Left lung (tissue), 14 donors: ENCODE measurements at places on chromosomes 4 and X. TPM values are rescaled to one million over a fixed set of nuclear protein-coding genes. Genes with fewer than 3 reads are reported as not detected.

The PDLIM5 gene
- total RNA-seq: 75.7 TPM

The SMIM14 gene
- total RNA-seq: 55.4 TPM

The SHOX gene
- total RNA-seq: not detected

The HTN1 gene
- total RNA-seq: not detected

The CT45A5 gene
- not detected for total RNA-seq

The RENBP gene
- 62.1 TPM for total RNA-seq

The CABS1 gene
- total RNA-seq: not detected

The MSANTD1 gene
- total RNA-seq: 1.1 TPM

The SOX3 gene
- not detected for total RNA-seq

GRCh38 chrX:141158084-141158483, 18.8 kb downstream of the LDOC1 start:
- DNase-seq: no peak

DNA sequence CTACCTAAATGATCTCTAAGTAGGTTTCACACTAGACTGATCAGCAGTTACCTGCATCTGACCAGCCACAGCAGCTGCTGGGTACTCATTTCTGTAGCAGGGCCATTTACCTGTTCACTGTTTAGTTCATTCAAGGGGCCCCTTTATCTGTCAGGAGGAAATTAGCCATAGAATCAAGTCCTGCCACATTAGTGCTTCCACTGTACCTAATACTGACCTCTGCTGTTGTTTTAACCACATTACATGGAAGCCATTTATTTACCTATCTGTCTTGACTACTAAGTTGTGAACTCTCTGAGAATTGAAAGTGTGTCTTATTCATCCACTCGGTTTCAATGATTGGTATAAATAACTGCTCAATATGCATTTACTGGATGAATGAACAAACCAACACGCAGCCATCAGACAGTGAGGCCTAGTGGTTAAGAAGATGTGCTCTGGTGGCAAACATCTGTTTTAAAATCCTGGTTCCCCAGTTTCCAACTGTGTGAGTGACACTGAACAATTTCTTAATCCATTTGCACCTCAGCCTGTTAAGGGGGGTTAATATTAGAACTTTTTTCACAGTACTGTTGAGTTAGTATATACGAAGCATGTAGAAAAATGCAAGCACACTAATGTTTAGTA, 30.0 kb upstream of the ANXA5 start:
- no peak for DNase-seq

GRCh38 chr4:147547314-147548056, 66.6 kb downstream of the EDNRA start:
- DNase-seq: no peak

DNA sequence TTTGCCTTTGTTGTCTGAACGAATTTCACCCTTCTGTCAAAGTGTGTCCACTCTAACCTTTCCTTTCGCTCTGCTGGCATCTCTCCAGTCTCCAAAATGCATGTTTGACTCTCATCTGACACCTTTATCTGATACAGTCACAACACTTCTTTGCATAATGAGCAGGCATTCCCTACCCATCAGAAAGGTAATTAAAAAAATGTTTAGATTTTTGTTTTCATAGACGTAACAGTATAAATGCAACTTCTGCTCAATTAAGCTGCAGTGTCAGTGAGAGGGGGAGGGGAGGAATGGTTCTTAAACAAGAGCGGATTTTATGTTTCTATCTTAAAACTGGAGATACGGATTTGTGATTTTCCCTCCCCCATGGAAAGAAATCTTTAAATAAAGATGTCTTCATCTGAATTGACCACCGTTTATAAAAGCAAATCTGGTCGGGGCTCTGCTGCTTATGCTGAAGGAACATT, 70.2 kb downstream of the CXXC4 start:
- DNase-seq: no peak

GRCh38 chr4:109559625-109559982, 442 bp upstream of the MCUB start:
- DNase-seq: peak; percentile 40

DNA sequence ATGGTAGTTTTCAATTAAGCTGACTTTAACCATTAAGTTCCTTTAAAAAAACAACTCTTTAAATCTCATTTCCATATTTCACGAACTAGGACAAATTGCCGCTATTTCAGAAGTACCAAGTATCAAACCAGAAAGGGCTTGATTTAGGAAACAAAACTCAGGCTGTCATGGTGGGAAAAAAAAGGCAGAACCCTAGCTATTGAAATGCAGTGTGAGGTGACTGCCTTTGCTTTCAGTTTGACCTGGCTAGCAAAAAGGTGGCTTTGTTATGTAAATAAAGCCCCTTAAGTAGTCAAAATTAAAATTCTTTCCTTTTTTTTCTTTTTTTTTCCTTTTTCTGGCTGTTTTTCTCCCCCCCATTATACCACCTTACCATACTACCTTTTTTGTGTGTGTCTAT, 40.6 kb upstream of the CYP2U1 start:
- no peak for DNase-seq

- no peak for DNase-seq
Measured at GRCh38 chr4:24922416-24922815, 9.6 kb upstream of the CCDC149 start.

- DNase-seq: no peak
Measured at GRCh38 chr4:87469390-87469789, 47.0 kb downstream of the NUDT9 start.
